ENCODE measurements at places on chromosomes 13 and 19.

- H3K27me3 ChIP-seq = peaks cover 68% of the 10 kb centered on the region
- H3K4me3 ChIP-seq = no peak overlapping the region
- no peaks in the 10 kb centered on the region for H3K4me1 ChIP-seq
- H3K36me3 ChIP-seq = no peaks in the 10 kb centered on the region
- DNase-seq = no peak
Measured at GRCh38 chr13:77415253-77416071, 88.6 kb upstream of the MYCBP2 start.

- peaks cover 4% of the 10 kb centered on the region for H3K36me3 ChIP-seq
- peak; percentile 23 for DNase-seq
- no peak overlapping the region for H3K27ac ChIP-seq
- no peak overlapping the region for H3K4me3 ChIP-seq
- no peaks in the 10 kb centered on the region for H3K27me3 ChIP-seq
Measured at GRCh38 chr19:43624933-43625332, 5.5 kb upstream of the ZNF428 start.

DNA sequence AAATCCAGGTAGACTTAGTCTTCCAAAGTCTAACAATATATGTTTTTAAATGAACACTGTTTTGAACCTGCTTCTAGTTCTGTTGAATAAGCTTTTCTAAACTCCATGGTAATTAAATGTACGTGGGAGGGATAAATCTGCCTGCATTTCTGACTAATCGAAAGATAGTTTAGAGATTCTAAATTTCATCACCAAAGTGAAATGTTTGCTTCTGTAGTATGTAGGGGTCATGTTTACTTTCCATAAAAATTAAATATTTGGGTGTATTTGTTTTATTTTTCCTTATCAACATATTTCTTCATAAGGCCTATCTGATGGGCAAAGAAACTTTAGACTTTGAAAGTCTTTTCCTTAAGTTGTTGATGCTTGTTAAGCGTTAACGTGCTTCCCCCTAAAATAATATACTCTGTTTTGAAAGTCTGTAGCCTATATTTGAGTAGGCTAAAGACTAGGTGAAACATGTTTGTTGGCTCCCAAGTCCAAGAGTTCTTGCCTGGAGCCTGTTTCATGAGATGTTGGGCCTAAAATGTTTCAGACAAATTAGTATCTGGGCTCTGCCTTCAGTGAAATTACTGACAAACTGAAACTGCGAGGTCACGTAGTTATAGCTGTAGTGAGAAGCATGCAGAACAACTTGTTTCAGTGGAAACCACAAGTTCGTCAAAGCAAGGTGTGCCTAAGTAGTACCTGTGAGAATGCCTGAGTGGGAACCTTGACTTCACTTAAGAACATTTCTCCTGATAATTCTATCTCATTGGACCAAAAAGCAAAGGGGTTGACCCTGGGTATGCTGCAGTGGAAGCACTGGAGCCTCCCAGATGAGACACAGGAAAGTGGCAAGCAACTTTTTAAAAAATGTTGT lies 126.2 kb downstream of the LMO7 start:
- H3K4me1 ChIP-seq = peaks cover 43% of the 10 kb centered on the region
- peaks cover 12% of the 10 kb centered on the region for H3K36me3 ChIP-seq
- H3K27ac ChIP-seq = peak overlapping the region; percentile 99
- DNase-seq = peak; percentile 51
- H3K27me3 ChIP-seq = no peaks in the 10 kb centered on the region

DNA sequence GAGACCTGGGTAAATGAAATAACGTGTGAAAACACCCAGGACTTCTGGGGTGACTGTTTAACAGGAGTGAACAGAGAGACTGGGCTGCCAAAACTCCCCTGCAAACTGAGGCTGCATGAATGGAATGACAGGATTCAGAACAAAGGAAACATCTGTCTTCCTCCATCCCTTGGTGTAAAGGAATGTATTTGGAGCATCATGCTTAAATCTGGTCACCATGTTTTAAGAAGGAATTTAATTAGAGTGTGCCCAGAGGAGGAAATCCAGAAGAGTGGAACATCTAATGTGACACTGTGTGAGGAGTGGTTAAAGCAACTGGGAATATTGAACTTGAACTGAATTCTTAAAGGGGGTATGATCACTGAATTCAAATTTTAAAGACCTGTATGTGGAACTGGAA lies 437.2 kb downstream of the LIG4 start:
- no peak overlapping the region for H3K27ac ChIP-seq
- no peaks in the 10 kb centered on the region for H3K4me1 ChIP-seq
- H3K36me3 ChIP-seq = no peaks in the 10 kb centered on the region
- no peak overlapping the region for H3K4me3 ChIP-seq

GRCh38 chr13:76820759-76821158 lies 65.4 kb downstream of the KCTD12 start:
- H3K27me3 ChIP-seq = peaks cover 14% of the 10 kb centered on the region
- no peak overlapping the region for H3K27ac ChIP-seq
- DNase-seq = no peak
- H3K4me3 ChIP-seq = no peak overlapping the region
- H3K4me1 ChIP-seq = no peaks in the 10 kb centered on the region

DNA sequence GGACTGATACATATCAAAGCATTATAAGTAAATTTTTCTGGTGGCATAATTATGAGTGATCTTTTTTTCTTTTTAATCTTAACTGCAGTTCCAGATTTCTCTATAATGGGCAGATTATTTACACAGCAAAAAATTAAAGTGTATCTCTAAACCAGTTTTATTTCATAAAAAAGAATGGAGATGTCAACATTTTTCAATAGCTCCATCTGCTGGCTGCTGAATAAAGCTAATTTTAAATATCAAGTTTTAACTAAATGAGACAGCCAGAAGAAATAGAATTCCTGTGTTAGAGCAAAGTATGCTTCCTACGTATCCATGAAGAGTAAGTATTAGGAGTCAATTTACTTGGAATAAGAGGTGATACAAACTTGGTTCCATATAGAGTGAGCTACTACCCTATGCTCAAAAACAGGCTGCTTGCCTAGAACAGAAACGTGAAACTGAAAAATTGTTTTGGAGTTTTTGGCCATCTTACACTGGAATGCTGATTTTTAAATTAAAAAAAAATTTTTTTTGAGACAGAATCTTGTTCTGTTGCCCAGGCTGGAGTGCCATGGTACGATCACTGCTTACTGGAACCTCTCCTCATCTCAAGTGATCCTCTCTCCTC lies 5.0 kb upstream of the PDS5B start:
- DNase-seq = peak; percentile 27
- peaks cover 8% of the 10 kb centered on the region for H3K4me1 ChIP-seq
- H3K27me3 ChIP-seq = no peaks in the 10 kb centered on the region

GRCh38 chr13:37686501-37686900 lies 87.9 kb upstream of the POSTN start:
- no peak overlapping the region for H3K27ac ChIP-seq
- no peaks in the 10 kb centered on the region for H3K4me1 ChIP-seq
- no peaks in the 10 kb centered on the region for H3K36me3 ChIP-seq
- no peaks in the 10 kb centered on the region for H3K27me3 ChIP-seq
- no peak overlapping the region for H3K4me3 ChIP-seq
- no peak for DNase-seq

GRCh38 chr19:1725100-1726064 lies 27.9 kb upstream of the ONECUT3 start:
- H3K36me3 ChIP-seq = no peaks in the 10 kb centered on the region
- H3K27me3 ChIP-seq = no peaks in the 10 kb centered on the region
- H3K27ac ChIP-seq = no peak overlapping the region

GRCh38 chr19:40223135-40223822 lies 3.2 kb downstream of the CCNP start:
- peaks cover 9% of the 10 kb centered on the region for H3K36me3 ChIP-seq
- H3K4me1 ChIP-seq = peaks cover 39% of the 10 kb centered on the region
- DNase-seq = no peak

GRCh38 chr13:48731957-48732569 lies 78.3 kb downstream of the CYSLTR2 start:
- no peak overlapping the region for H3K4me3 ChIP-seq
- no peaks in the 10 kb centered on the region for H3K36me3 ChIP-seq
- H3K27ac ChIP-seq = no peak overlapping the region
- no peak for DNase-seq
- H3K27me3 ChIP-seq = no peaks in the 10 kb centered on the region

DNA sequence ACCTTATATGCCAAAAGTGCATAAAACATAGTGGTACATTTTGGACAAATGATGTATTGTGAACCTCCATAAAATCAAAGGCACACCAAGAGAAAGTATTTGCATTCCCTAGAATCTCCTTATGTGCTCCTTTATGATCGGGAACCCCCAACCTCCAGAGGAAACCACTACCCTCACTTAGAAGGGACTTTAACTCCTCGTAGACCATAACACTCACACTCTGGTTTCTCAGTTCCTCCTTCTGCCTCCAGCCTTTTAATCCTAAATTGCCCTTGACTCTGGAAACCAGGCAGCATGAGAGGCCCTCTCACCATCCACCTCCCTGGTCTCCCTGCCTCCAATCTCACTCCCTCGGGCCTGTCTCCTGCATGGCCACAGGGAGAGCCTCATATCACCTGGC lies 9.8 kb upstream of the KCNN4 start:
- DNase-seq = no peak
- H3K27me3 ChIP-seq = no peaks in the 10 kb centered on the region
- no peak overlapping the region for H3K27ac ChIP-seq
- H3K36me3 ChIP-seq = no peaks in the 10 kb centered on the region

DNA sequence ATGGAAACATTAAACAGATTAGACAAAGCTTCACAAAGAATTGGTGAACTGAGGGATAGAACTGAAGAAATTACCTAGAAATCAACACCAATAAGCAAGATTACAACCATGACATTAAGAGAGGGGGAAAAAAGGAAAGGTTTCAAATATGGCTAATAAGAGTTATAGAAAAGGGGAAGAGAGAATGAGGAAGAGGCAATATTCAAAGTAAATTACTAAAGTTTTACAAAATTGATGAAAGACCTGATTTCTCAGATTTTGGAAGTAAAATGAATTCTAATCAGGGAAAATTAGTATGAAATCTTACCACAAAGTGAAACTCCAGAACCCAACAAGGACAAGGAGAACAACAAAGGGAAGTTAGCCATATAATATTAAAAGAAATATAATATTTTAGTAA lies 187.4 kb downstream of the NBEA start:
- no peak for DNase-seq
- no peak overlapping the region for H3K4me3 ChIP-seq
- no peaks in the 10 kb centered on the region for H3K4me1 ChIP-seq
- no peak overlapping the region for H3K27ac ChIP-seq
- no peaks in the 10 kb centered on the region for H3K36me3 ChIP-seq

- H3K4me3 ChIP-seq = no peak overlapping the region
- no peak for DNase-seq
- peaks cover 7% of the 10 kb centered on the region for H3K36me3 ChIP-seq
- no peaks in the 10 kb centered on the region for H3K27me3 ChIP-seq
Measured at GRCh38 chr19:524062-524674, 7.4 kb upstream of the CDC34 start.

- H3K36me3 ChIP-seq = no peaks in the 10 kb centered on the region
- peaks cover 12% of the 10 kb centered on the region for H3K4me1 ChIP-seq
- H3K4me3 ChIP-seq = no peak overlapping the region
Measured at GRCh38 chr13:76019421-76020044, 383.4 kb downstream of the LMO7 start.

GRCh38 chr13:27172495-27172842 lies 858 bp upstream of the USP12 start:
- DNase-seq = peak; percentile 28
- peak overlapping the region; percentile 72 for H3K27ac ChIP-seq
- H3K27me3 ChIP-seq = no peaks in the 10 kb centered on the region
- no peaks in the 10 kb centered on the region for H3K36me3 ChIP-seq

GRCh38 chr19:17616961-17617806 lies 61.7 kb downstream of the COLGALT1 start:
- DNase-seq = no peak
- H3K27me3 ChIP-seq = peaks cover 18% of the 10 kb centered on the region
- H3K4me3 ChIP-seq = no peak overlapping the region
- no peaks in the 10 kb centered on the region for H3K36me3 ChIP-seq
- H3K4me1 ChIP-seq = no peaks in the 10 kb centered on the region

GRCh38 chr19:55247621-55248099 lies 11.2 kb downstream of the PPP6R1 start:
- no peaks in the 10 kb centered on the region for H3K27me3 ChIP-seq
- peaks cover 36% of the 10 kb centered on the region for H3K36me3 ChIP-seq
- H3K4me3 ChIP-seq = no peak overlapping the region
- DNase-seq = no peak
- peaks cover 11% of the 10 kb centered on the region for H3K4me1 ChIP-seq

DNA sequence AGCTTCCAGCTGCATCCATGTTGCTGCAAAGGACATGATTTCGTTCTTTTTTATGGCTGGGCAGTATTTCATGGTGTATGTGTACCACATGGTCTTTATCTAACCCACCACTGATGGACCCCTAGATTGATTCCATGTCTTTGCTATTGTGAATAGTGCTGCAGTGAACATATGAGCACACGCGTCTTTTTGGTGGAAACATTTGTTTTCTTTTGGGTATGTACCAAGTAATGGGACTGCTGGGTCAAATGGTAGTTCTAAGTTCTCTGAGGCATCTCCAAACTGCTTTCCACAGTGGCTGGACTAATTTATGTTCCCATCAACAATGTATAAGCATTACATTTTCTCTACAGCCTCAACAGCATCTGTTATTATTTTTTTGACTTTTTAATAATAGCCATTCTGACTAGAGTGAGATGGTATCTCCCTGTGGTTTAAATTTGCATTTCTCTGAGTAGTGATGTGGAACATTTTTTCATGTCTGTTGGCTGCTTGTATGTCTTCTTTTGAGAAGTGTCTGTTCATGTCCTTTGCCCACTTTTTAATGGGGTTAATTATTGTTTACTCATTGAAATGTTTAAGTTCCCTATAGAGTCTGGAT lies 6.8 kb upstream of the UBE2L5 start:
- no peaks in the 10 kb centered on the region for H3K27me3 ChIP-seq
- no peaks in the 10 kb centered on the region for H3K36me3 ChIP-seq
- H3K4me3 ChIP-seq = no peak overlapping the region
- DNase-seq = no peak
- no peak overlapping the region for H3K27ac ChIP-seq

DNA sequence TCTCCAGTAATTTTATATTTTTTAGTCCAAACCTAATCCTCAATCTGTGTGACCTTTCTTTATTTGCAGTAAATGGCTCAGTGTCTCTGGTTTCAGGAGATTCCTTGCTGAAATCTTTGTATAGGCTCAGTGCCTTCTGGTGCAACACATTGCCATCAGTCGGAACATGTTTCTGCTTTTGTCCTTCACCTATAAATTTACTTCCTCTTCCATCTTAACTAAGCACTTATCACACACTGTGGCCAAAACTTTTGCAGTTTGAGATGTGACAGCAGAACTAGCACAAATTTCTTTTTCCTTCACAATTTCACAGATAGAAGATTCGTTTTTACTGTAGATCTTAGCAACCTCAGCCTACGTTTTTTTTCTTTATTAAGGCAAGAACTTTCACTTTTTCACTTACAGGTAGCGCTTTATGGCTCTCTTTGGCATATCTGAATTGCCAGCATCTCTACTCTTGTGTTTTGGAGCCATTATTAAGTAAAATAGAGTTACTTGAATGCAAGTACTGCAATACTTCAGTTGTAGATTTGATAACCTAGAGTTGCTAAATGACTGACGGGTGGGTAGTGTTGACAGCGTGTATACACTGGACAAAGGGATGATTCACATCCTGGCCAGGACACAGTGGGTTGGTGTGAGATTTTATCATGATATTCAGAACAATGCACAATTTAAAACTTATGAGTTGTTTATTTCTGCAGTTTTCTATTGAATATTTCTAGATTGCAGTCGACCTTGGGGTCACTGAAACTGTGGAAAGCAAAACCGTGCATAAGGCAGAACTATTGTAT lies 44.3 kb downstream of the NDFIP2 start:
- peak; percentile 72 for DNase-seq
- no peak overlapping the region for H3K27ac ChIP-seq
- peaks cover 13% of the 10 kb centered on the region for H3K4me1 ChIP-seq
- H3K27me3 ChIP-seq = no peaks in the 10 kb centered on the region

- DNase-seq = no peak
- no peaks in the 10 kb centered on the region for H3K4me1 ChIP-seq
- no peaks in the 10 kb centered on the region for H3K36me3 ChIP-seq
- no peak within 1 kb of the TSS for H3K27ac ChIP-seq
- H3K4me3 ChIP-seq = peak within 1 kb of the TSS; percentile 48
Measured at GRCh38 chr13:94712287-94712811, at the start of gene SOX21. Gene SOX21 (minus strand): TSS chr13:94712545. CDS start chr13:94712049, 496 bp downstream.
